Posterior vena cava (tissue), 2 donors: ENCODE measurements at places on chromosomes 7 and 10. TPM values are rescaled to one million over a fixed set of nuclear protein-coding genes. Genes with fewer than 3 reads are reported as not detected.

- DNase-seq = no peak
Observed at GRCh38 chr10:29392376-29393021, 103.6 kb downstream of the LYZL1 start.

DNA sequence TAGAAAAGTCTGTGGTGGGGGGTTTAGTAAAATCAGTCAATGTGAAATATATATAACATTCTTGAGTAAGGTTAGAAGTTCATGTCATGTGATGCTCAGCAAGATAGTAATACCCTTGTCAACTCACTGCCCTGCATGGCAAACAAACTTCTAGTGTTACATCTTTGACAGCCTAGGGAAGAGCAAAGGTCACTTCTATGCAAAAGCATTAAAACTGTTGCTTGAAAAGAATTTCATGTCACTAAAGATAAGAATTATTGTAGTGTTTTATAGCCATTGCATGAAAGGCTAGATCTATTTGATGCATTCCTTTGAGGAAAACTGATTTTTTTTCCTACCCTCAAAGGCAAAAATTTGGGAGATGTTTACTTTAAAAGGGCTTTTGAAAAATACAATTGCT lies 176.0 kb downstream of the SKAP2 start:
- DNase-seq = no peak

- DNase-seq = no peak
Observed at GRCh38 chr7:84614821-84615501, 420.4 kb upstream of the SEMA3A start.

- DNase-seq = no peak
Observed at GRCh38 chr7:48045195-48045765, 9.9 kb downstream of the C7orf57 start.

The PTPRZ1 gene
- 1.8 TPM for total RNA-seq

GRCh38 chr10:110498087-110498981 lies 627 bp downstream of the DUSP5 start:
- DNase-seq = peak; percentile 88

The MICU1 gene
- total RNA-seq = 57.6 TPM

- DNase-seq = no peak
Observed at GRCh38 chr7:130473289-130473688, 18.6 kb upstream of the MEST start.
